ENCODE measurements at places on chromosomes 11 and 22.

GRCh38 chr11:80118073-80118472 lies 677.2 kb upstream of the TENM4 start:
- no peak for DNase-seq

DNA sequence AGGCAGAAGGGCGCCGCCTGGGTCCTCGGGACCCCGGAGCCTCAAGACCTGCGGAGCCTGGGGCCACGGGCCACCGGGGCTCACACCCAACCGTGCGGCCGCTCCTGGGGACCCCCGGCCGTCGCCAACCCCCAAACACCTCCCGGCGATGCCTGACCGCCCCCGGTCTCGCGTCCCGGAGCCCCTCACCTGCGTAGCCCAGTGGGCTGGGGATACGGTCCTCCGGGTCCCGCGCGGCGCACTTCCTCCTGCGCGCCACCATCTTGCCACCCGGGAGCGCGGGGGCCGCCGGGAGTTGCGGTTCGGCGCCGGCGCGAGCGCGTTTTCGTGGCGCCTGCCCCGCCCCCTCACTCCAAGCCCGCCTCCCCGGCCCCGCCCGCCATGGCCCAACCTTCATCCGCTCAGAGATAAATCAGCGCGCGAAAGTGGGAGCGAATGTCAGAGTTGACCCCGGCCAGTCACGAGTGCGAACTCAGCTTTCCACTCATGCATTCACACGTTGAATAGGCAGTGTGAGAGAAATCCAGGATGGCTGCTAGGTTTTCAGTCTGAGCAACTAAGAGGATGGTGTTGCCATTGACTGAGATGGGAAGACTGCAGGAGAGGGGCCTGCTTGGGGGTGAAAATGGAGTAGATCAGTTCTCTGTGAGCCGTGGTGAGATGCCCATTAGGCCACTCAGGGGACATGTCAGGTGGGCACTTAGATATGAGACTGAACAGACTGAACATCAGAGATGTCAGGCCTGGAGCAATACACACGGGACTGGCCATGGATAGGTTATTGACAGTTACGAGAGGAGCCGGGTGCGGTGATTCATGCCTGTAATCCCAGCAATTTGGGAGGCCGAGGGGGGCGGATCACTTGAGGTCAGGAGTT lies at the start of gene RRP7A:
Gene RRP7A, minus strand, starts transcription at position 272 of the 877 bp plus-strand sequence. Its CDS starts 10 bp downstream, at position 262.
- DNase-seq: peak; percentile 87

DNA sequence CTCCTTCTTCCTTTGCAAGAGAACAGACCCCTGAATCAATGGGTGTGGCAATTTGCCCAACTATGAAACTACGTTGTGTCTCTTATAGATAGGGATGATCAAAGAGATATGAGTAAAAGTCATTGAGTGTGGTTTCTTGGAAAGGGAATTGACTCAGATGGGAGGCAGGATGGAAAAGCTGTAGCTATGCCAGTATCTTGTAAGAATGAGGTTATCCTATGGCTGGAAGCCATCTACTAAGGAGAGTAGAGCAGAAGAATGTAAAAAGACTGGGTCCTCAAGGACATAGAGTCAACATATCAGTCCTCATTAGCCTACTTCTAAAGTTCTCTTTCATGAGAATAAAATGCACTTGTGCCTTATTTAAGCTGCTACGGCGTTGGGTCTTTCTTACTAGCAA lies 78.9 kb upstream of the POU2AF2 start:
- DNase-seq: no peak

GRCh38 chr11:121556937-121557336 lies 104.2 kb upstream of the SORL1-AS1 start:
- DNase-seq: no peak

DNA sequence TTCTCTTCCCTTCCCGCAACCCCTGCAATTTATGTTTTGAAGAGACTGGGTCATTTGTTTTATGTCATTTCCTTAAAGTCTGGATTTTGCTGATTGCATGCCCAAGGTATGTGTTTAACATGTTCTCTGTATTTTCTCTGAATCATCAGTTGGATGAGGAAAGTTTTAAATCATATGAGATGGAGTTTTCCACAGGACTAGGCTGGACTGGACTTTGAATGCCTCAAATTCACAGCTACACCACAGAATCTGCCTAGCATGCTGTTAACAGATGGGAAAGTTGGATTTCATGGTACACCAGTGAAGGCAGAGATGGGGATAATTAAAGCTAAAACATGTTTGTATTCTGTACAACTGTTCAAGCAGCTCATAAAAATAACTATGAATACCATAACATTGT lies 62.6 kb downstream of the CWC15 start:
- no peak for DNase-seq

DNA sequence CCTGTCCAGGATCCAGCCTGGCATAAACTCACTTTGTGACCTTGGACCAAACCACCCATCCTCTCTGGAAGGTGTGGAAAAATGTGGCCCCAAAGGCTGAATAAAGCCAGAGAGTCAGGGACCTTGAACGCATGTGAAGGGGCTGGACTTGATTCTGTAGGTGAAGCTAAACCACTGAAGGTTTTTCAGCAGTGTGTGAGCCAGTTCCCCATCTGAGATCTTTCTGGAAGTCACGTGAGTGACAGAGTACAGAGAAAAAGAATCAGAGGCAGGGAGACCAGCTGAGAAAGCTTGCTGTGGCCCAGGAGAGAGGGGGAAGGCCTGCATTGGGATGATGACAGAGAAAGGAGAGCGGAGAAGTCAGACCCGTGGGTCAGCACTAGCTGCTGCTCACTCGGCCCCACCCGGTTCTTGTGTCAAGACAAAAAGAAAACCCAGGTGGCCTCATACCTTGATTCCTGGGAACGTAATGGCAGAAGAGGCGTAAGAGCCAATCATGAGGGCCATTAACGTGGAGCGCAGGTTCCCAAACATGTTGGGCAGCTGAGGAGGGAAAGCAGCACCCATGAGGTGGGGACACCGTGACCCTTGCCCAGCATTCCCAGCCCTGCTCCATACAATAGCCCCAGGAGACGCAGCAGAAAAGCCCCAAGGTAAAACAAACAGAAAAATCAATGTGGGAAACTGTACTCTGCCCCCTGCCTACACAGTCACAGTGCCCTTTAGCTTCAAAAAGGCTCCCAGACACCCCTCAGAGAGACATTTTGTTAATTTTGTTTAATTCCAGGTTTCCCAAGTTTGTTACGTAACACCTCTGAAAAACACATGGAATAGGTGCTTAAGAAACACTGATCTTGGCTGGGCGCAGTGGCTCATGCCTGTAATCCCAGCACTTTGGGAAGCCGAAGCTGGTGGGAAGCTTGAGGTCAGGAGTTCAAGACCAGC lies 17.9 kb downstream of the SLC43A1 start:
- no peak for DNase-seq

GRCh38 chr11:128283451-128283850 lies 303.9 kb downstream of the ETS1 start:
- DNase-seq: no peak

DNA sequence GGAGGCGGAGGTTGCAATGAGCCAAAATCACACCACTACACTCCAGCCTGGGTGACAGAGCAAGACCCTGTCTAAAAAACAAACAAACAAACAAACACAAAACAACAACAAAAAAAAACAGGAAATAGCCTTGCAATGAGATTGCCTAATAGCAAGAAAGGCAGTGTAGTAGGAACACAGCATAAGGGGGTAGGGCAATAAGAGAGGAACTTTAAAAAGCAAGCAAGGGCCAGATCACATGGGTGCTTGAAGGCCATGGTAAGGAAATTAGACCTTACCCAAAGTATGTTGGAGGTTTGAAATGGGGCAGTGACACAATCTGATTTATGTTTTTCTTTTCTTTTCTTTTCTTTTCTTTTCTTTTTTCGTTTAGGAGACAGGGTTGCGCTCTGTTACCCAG lies 34.7 kb upstream of the NRIP3 start:
- no peak for DNase-seq

DNA sequence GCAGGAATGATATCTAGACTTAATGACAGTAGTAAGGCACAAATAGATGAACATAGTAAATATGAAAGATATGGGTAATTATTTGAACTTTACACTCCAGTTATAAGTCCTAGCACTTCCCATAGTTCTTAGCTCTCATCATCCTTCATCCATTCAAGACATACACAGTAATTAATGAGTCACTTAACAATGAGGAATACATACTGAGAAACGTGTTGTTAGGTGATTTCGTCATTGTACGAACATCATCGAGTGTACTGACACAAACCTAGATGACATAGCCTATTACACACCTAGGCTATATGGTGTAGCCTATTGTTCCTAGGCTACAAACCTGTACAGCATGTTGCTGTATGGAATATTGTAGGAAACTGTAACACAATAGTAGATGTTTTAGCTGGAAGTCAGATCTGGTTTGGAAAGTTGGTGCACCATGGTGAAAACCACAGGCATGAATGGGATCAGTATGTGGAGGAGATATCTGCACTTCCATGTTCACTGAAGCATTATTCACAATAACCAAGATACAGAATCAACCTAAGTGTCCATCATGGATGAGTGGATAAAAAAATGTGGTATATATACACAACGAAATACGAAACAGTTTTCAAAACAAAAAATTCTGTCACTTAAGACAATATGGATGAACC lies 229.9 kb upstream of the PITPNB start:
- DNase-seq: no peak

DNA sequence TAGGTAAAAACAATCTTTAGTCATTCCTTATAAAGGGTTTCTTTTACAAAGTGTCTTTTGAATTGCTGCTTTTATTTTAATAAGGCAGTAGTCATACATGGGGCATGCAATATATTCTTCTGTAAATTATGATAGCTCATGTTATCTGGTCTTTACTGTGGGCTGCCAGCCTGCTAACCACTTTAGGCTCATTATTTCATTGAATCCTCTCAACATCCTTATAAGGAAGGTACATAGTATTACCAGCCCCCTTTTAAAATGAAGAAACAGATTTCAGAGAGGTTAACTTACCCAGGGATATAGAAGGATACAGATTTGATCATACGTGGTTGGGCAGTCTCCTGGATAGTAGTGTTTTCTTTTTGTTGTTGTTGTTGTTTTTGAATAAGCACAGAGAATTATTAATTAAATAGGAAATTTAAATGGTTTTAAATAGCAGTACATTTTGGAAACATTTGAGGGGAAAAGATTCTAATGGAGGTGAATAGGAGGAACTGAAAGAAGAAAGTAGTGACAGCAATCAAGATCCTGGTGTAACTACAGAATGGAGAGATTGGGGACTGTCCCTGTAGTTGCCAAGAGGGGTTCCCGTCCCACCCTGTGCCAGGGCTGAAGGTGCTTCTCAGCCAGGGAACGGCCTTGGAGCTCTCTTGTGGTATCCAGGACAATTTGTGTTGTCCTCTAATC lies 21.0 kb downstream of the SPECC1L start:
- no peak for DNase-seq

DNA sequence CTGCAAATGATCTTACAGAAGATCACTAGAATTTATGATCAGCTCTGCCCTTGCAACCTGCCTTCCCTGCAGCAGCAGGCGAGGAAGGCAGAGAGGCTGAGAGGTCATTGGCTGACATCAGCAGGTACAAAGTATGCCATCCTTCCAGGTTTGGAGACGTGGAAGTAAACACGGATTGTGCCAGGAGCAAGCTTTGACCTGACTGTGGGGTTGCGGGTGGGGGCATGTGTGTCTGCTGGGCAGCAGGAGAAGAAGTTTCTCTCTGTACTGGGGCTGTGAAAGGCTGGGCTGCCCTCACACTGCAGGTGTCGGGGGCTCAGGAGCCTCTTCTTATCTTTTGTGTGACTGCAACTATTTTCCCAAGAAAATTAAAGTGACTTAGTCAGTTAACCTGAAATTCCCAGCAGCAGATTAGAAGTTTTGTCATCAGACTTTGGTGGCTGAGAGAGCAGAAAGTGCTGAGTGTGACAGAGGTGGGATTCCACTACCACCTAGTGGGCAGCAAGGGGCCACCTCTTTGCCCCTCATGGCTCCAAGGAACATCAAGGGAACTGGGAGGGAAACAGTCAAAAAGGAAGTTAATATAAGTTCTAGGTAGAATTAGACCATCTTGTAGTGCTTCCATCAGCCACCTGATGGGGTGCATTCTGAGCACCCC lies 565.9 kb downstream of the ETS1 start:
- no peak for DNase-seq

- DNase-seq: peak; percentile 81
These were observed 23.1 kb downstream of the MICAL3 start for GRCh38 chr22:18001040-18001893.

GRCh38 chr11:102924851-102925380 lies 30.6 kb downstream of the MMP13 start:
- DNase-seq: no peak

DNA sequence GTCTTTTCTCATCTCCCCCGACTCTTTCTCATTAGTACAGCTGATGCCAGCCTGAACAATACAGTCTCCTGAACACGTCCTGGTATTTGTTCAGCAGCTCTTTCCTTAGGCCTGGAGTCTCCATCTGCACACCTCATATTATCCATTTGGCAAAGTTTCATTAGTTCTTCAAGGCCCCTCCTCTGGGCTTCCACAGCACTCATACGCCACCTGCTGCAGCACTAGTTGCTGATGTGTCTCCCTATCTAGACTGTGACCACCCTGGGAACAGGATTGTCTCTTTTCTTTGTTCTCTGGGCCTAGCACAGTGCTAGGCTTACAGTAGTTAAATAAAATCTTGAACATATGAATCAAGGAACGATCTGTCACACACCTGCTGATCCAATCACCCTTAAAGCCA lies 17.2 kb downstream of the DCHS1 start:
- no peak for DNase-seq

DNA sequence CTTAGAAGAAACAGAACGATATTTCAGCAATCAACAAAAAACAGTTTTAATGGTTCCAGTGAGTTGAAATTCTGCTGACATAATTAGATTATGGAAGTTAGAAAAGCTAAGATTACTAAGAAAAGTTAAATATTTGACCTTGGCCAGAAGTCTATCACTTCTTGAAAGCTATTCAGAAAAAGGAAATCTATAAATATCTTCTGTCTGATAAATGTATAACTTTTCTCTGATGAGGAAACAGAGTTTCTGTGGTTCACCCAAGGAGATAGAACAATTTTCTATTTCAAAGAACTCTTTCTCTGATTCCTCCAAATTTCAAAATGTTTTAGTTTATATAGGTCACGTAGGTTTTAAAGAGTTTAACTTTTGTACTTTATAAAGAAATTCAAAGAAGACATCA lies 438.4 kb upstream of the CHORDC1 start:
- no peak for DNase-seq

GRCh38 chr22:38282397-38282796 lies 9.6 kb upstream of the TMEM184B start:
- no peak for DNase-seq
